Stimulated activated CD8-positive, alpha-beta memory T cell treated with anti-CD3 and anti-CD28 coated beads, Interleukin-15, amount 100 ng/mL, for 1 hour (primary cell): ENCODE measurements at places on chromosomes 5 and 9.

DNA sequence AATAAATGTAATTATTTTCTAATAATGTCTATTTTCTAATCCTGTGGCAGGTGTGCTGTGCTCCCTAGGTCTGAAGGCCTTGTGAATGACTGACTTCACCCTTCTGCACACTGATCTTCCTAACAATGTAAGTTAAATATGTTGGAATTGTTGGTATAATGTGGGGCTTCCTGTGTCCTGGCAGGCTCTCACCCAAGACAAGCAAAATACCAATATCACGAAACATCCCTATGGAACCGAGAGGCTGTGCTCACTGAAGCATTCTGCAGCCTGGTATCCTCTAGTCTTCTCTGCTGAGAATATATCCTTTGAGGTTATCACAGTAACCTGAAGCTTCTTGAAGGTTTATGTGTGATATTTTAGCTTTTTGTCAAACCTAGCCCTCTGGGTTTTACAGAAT lies 159.4 kb downstream of the GABRB2 start:
- DNase-seq: no peak

- no peak for DNase-seq
Measured at GRCh38 chr5:82330530-82331270, 52.5 kb upstream of the RPS23 start.

DNA sequence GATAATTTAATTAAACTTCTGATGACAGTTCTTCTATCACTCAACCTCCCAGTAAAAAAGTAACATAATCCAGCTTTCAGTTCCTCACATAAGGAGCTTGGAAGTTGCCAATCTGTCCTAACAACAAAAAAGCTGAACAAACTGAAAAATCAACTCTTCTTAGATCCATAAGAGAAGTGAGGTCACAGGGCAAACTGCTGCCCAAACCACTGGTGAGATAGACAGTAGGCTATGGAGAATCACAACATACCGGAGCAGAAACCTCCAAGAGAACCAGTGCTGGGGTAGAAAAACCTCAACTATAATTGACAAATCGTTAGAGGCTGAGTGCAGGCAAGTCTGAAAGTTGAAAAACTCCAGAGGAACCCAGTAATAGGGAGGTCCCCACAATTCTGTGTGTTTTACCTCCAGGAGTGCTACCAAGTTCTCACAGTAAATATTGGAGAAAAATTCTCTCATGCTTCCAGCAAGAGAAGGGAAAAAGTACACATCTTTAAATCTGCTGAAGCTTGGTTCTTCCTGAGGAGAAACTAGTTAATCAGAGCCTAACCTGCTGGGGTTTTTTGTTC lies 300.0 kb downstream of the PDE4D start:
- no peak for DNase-seq

DNA sequence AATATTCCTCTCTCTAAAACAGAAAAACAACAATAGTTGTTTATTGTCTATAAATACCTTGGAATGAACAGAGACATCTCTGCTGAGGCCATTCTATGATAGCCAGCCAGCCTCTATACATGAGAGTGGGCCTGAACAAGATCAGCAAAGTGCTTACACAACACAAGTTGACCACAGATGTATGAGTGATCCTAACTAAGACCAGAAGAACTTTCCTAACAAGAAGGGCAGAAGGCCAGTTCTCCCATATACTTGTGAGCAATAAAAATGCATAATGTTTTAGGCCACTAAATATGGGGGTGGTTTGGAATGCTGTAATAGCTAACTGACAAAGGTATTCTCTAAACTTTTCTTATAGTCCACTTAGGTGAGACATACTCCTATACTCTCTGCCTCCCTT lies 345.7 kb downstream of the SPATA31D1 start:
- DNase-seq: no peak
